Left hindlimb (tissue), 1 donor: ENCODE measurements at places on chromosomes 5 and 9.

DNA sequence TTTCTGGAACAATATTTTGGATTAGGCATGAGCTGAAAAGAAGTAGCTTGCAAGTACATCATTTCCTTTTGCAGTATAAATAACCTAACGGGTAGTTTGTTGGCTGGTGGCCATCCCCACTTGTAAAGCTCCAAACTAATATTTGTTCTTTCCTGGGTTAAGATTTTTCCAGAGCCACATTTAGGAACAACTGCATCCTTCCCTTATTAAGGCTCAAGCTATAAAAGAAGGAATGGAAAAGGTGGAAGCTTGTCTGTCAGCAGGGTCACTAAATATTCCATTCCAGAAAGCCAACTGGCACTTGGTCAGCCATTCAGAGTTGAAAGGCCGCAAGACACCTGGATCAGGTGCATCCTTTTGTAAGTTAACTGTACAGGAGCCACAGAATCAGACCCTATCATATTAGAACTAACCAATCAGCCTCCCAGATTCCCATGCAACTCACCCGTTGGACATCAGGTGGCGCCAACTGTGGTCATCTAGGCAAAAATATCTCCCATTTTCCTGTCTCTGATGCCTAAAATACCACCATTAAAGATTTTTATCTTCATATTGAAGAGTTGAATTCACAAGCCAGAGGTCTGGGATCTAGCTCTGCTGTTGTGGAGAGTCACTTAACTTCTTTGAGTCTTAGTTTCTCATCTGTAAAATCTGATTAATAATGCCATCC lies 82.9 kb downstream of the PTCD2 start:
- no peak for DNase-seq

GRCh38 chr5:112475747-112476365 lies 56.8 kb upstream of the EPB41L4A start:
- DNase-seq, result no peak

DNA sequence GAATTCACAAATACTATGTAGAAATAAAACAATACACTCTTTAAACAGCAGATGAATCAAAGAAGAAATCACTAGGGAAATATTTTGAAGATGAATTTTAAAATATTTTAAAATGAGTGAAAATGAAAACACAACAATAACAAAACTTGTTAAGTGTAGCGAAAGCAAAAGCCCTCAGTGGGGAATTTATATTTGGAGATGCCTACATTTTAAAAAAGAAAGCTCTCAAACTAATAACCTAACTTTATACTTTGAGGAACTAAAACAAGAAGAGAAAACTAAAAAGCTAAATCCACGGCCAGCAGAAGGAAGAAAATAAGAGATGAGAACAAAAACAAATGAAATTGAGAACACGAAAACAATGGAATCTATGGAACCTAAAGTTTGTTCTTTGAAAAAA lies 22.7 kb downstream of the SPDL1 start:
- no peak for DNase-seq

GRCh38 chr5:173281910-173282309 lies 46.3 kb downstream of the STC2 start:
- no peak for DNase-seq

- no peak for DNase-seq
Measured at GRCh38 chr9:132752877-132753592, 82.8 kb downstream of the GTF3C4 start.

DNA sequence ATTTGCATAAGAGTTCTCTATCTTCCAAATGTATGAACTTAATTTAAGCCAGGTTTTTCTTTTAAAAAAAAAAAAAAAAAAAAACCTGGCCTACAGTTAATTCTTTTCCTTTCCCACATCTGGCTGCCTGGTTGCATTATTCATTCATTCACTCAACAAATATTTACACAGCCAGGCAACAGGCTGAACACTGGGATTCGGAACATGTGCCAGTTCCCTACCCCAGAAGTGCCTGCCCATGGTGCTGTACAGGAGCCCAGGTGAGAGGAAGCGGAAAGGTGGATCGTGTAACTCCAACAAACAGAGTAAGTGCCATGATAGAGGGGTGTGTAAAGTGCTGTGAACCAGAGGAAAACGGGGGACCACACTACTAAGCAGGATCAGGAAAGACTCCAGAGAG lies 93.6 kb downstream of the CDK5RAP2 start:
- DNase-seq, result no peak

DNA sequence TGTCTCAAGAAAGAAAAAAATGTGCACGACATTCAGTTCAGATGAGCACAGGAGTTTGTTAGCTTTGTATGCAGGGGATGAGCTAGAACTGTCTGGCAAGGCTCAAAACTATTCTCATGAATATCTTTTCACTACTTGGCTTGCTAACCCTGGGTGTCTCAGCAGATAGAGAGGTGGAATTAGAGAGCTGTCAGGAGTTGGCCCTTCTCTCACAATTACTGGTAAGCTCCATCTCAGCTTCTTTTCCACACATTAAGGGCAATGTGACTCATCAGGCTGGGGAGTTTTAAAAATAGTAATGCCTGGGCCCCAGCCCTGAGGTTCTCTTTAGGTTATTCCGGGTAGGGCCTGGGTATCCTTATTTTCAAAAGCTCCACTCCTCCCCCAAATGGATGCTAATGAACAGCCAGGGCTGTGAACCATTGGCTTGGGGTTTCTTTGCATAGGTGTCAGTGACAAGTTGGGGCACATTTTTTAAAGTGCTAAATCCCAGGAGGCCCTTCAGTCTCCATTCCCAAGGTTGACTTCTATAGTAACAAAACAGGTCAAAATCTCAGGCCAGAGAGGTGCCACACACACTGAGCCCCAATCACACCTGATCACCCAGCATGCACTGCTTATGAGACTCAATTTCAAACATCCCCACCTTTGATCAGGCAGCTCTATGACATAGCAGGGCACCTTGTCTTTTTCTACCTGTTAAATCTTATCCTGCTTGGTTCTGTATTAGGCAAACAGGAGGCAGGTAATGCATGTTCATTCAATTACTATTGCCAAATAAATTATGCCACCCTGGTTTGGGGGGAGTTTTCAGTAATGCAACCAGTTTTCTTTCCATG lies 239.7 kb upstream of the DAP start:
- DNase-seq, result no peak

DNA sequence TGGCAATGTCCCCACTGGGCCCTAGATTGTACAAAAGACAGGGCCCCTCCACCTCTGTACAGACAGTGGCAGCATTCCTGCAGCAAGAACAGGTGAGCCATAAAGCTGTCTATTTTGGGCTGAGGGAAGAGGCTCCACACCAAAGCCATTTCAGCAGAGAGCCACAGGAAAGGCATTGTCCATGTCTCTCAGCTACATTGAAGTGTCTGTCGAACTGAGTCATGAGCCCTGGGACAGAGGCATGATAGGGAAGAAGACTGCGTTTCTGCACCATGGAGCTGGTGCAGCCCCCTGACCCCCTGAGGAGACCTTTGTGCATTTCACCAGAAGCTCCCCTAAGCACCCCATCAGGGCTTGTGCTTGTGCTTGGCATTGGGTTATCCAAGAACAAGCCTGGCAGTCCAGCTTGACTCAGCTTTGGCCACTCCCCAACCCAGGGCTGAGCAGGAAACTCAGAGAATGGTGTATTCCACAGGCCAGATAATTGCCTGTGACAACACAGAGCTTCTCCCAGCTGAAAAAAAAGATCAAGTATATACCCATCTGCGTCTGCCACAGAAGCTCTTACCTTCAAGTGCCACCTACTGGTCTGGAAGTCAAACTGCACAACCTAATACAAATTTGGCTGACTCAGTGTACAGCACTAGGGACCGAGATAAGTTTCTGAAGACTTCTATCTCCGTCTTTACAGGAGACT lies 5.9 kb upstream of the FRMD3 start:
- DNase-seq, result no peak

- DNase-seq, result no peak
Measured at GRCh38 chr5:91361055-91361701, 21.9 kb downstream of the ARRDC3 start.

- DNase-seq, result no peak
Measured at GRCh38 chr5:138631096-138631928, 56.1 kb upstream of the HSPA9 start.

DNA sequence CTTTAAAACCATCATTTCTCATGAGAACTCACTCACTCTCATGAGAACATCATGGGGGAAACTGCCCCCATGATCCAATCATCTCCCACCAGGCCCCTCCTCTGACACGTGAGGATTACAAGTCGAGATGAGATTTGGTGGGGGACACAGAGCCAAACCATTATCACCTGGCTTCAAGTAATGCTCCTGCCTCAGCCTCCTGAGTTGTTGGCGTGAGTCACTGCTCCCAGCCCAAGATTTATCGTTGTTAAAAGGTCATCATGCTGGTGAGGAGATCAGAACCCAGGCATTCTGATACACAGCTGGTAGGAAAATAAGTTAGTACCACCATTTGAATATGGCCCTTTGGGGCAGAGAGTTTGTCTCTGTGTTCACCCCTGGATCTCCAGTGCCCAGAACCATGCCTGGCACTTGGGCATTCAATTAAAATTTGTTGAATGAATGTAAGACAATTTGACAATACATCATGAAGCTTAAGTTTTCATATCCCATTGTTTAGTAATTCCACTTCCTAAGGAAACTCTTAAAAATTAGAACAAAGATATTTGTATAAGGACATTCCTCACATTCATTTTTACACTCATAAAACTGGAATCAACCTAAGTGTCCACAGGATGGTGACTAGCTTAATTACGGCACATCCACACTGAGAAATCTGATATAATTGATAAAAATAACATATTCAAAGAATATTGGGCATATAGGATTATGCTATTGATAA lies 58.0 kb upstream of the COL15A1 start:
- DNase-seq, result no peak
